ENCODE measurements at places on chromosomes 6 and 20. TPM values are rescaled to one million over a fixed set of nuclear protein-coding genes. Genes with fewer than 3 reads are reported as not detected.

Gene STX11
- total RNA-seq: 6.3 TPM

Gene ID1
- 411 TPM for total RNA-seq

Gene VIP
- not detected for total RNA-seq

Gene EDN3
- total RNA-seq: not detected

Gene ADGB
- total RNA-seq: not detected

Gene GLP1R
- total RNA-seq: not detected

Gene FAM209A
- not detected for total RNA-seq

Gene KDM1B
- total RNA-seq: 14.3 TPM

Gene C6orf141
- 13.2 TPM for total RNA-seq

DNA sequence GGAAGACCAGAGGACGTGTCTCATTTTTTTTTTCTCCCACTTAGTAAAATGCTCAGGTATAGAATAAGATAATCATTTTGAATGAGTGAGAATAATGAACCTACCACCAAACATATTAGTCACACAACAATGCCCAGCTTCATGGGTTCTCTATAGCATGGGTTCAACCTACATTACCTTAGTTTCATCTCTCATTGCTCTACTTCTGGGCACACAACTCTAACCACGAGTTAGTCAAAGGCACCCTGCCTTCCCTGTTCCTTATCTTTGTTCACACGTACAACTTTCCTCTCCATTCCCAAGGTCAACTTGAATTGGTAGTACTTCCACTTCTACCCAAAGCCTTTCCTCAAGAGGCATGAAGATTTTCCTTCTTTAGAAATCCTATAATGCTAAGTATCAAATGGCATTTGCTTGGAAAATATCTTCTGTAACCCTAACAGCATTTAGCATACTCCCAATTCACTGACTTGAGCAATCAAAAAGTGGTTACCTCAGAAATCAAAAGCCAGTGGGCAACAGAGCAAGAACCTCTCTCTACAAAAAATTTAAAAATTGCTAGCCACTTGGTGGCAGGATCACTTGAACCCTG is 20.9 kb downstream of the DEK start:
- no peak for DNase-seq

DNA sequence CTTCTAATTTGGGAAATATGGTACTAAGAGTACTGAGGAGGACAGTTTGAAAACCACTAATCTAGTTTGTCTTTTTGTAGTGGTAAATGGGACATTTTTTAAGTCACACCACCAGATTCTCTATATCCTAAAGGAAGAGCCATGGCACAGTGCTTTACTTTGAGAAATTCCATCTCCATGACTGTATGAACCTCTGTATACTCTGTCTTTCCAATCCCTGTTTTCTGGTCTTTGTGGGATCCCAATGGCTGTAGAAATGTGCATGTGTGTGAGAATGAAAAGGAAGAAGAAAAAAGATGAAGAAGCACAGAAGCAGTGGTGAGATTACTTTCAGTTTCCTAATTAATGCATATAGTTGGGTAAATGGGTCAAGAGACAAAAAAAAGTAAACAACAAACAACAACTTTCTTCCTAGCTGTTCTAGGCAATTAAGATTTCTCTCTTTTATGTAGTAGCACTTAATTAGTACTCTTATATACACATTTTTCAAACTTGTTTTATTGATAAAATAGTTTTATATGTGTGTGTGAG is 141.2 kb upstream of the HCRTR2 start:
- no peak for DNase-seq

- no peak for DNase-seq
Measured at GRCh38 chr20:42093041-42093440, 474.9 kb upstream of the CHD6 start.

- DNase-seq: peak; percentile 41
Measured at GRCh38 chr6:37033255-37033654, 27.8 kb downstream of the FGD2 start.

- DNase-seq: peak; percentile 97
Measured at GRCh38 chr20:35171753-35172433, at the start of gene PROCR. PROCR (plus strand) TSS chr20:35172072; CDS start chr20:35172155, 83 bp downstream.

DNA sequence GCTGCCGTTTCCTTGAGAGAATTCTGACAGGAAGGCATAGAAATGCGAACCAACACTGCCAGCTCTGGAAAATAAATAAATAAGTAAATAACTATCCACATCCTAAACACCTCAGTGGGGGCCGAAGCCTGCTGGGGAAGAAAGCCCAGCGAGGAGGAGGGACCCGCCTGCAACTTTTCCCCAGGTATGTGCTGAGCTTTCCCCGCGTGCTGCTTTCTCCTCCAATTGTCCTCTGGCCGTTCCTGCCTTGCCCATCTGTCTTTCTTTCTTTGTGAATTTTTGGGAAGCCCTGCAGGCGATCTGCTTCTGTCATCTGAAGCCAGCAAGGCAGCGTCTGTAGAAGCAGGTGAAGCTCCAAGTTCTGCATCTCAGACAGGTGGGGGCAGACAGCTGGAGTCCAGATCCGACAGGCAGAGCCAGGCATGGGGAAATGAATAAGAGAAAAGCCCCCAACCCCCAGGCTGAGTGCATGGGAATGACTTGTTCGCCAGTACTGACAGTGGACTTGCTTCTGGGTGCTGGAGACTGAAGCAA is 49.2 kb upstream of the IL17A start:
- DNase-seq: no peak

DNA sequence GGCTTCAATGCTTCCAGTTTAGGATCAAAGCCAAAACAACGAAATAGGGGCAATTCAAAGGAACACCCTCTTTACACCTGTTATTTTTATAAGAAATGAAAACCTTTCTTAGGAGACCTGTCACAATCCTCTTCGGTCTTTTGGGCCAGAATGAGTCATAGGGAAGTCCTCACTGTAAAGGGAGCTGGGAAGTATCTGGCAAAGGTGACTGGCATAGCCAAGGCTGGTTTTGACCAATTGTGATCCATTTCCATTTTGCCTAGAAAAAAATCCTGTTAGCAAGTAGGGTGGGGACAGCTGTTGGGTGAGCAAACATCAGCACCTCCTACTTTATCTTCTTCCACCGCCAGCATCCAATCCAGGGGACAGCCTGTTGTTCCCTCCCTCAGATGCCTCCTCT is 343.2 kb upstream of the SULF2 start:
- DNase-seq: no peak

DNA sequence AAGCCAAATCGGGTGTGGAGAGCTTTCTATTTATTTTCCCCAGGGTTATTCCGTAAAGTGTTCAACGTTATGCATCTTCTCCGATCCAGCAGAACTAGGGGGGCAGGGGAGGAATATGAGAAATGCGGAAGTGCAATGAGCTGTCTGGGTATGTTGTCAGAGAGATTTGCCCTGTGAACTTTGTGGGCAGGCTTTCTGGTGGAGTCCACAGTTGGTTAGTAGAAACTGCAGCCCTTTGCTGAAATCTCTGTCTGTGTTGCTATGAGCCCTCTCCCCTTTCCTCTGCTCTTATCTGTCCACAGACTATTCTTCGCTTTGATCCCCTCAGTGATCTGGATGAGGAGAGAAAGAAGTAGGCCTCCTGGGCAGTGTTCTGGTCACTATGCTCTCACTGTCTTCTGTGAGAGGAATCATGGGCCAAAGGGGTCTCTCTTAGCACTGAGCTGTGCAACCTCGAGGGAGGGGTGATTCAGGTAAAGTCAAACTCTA is 158.9 kb upstream of the FUT9 start:
- DNase-seq: no peak

DNA sequence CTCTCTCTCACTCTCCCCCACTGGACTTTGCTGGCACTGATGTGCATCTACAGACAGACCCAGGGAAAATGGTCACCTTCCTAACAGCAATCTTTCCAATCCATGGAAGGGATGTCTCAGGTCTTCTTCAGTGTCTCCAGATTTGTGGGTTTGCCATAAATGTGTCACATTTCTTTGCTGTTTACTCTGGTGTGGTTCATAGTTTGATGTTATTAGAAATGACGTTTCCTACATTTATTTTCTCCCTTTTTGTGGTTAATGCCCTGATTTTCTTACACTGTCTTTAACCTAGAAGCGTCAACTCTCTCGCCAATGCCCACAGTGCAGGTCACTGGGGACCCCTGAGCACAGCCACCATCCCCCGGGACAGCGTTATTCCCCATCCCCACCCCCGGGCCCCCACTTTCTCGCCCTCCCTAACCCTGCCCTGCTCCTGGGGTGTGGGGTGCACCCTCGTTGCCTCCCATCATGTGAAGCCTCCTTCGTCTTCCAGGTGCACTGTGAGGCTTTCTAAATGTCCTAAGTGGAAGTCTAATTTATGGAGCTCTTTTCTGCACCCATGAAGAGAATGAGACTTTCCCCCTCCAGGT is 86.5 kb downstream of the YTHDF1 start:
- no peak for DNase-seq

- DNase-seq: peak; percentile 49
Measured at GRCh38 chr20:25739615-25740320, 43.1 kb upstream of the ZNF337 start.
